ENCODE measurements at places on chromosomes 4 and X.

- DNase-seq, result peak; percentile 64
These were observed 25.4 kb upstream of the TNIP3 start for GRCh38 chr4:121189326-121190215.

- DNase-seq, result no peak
These were observed 391.5 kb downstream of the SPOCK3 start for GRCh38 chr4:166842795-166843261.

GRCh38 chrX:116276261-116276660 lies 105.7 kb downstream of the AGTR2 start:
- no peak for DNase-seq

GRCh38 chr4:61275241-61275640 lies 75.1 kb downstream of the ADGRL3 start:
- DNase-seq, result no peak

DNA sequence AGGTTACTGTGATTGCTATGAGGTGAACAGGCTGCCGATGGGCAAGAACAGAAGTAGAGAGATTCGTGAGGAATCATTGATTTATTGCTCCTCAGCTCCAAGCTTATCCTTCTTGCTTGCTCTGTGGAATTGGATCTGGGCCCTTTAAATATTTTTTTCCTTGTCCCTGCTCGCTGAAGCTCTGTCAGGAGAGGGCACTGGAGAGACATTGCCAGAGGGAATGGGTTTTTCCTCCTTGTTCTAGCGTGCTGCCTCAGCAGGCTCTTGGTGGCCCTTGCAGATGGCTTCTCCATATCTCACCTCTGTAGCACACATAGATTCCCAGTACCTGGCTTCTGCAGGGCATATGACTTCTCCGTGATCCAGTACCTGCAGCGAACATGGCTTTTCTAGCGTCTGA lies 67.4 kb downstream of the CNGA2 start:
- no peak for DNase-seq

DNA sequence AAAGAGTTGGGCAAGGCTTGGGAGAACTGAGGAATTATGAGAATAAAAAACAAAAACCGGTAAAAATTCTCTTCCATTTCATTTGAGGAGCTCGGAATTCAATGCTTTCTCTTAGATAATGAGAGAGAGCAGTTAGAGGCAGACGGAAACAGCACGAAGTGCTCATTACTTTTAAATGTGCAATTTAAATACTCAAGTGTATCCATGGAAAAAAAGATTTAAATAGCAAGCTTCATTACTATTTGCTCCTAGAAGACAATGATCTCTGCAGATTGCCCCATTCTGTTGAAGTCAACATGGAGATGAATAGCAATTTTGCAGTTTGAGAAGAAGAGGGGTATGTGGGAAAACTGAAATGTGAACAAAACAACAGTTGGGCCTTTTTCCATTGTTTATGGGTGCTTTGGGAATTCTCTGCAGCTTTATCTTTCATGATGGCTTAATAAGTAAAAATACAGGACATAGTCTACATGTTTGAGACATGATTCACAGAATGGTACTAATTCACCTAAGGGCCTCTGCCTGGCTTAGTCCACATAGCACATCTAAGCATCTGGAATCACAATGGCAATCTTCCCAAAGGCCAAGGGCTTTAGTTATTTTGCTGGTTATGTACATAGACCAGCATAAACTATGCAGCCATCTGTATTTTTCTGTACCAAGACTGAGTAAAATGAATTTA lies 512.7 kb upstream of the FAT1 start:
- no peak for DNase-seq

- no peak for DNase-seq
These were observed 302.4 kb downstream of the FAM47B start for GRCh38 chrX:35244796-35245508.

GRCh38 chrX:111006116-111006515 lies 89.9 kb upstream of the PAK3 start:
- no peak for DNase-seq

DNA sequence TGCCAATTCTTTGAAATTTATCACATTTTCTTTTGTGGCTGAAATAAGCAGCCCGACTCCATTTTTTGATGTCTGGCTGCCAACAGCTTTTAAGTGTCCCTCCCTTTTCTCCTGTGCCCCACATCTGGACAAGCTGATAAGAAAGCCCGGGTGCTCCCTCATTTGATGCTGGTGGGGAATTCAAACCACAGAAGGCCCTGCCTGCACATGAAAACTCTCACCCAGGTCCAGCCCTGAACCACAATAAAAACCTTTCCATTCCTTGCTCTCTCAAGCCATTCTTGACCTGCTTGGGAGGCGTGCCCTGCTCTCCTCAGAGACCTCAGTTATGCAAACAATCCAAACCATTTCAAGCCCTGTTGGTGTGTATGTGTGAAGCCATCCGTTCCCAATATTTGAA lies 93.9 kb downstream of the FAM53A start:
- DNase-seq, result no peak

DNA sequence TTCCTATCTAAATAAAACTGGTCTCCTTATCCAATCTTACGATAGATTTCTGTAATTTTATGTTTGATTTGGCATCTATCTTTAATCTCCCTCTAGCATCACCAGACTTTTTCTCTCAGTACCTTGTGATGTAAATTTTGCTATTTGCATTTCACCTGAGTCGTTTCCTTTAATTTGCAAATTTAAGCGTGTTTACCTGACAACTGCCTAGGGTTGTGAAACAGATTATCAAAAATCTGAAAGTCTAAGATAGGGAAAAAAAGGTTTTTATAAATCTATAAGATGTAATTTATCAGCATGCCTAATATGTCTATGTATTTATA lies 39.4 kb upstream of the TMPRSS11E start:
- DNase-seq, result no peak

- DNase-seq, result no peak
These were observed 25.2 kb upstream of the TBC1D14 start for GRCh38 chr4:6884341-6884870.

DNA sequence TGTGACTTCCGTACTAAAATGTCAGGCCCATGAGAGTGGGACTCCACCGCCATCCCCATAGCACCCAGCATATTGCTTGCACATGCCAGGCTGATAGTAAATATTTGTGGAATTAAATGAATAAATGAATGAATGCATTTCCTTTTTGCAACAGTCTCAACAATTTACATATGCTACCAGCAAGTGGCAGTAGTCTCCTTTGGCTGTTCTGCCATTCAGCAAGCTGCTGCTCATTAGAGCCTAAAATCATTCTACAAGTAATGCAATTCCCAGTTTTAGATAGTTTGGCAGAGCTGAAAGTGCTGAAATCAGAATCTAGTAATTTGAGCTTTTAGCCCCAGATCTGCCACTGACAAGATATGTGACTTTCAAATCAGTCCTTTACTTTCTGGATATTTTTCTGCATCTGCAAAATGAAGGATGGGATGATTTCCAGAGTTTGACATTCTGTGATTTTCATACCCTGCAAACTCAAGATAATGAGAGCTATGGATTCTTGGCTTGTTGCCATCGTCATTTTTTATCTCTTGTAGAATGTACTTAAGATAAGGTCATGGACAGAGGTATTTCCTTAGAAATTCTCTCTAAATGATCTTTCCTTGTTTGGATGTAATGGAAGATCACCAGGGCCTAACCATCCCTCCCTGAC lies 35.7 kb upstream of the INTS6L start:
- DNase-seq, result peak; percentile 39

- no peak for DNase-seq
These were observed 137.0 kb upstream of the PSAPL1 start for GRCh38 chr4:7571701-7572100.

DNA sequence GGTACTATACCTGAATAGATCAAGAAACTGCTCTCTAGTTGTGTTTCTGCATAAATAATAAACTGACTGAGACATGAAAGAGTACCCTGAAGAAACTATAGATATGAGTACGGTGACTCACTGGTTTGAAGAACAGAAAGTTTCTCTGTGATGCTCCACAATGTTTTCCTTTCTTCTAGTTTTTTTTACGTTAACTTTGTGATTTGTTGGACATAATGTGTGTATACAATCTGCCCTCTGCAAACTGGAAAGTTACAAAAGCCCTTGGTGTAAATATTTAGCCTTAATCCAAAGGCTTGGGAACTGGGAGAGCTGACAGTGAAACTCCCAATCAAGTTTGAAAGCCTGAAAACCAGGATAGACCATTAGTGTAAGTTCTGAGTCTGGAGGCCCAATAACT lies 31.6 kb upstream of the PAPSS1 start:
- DNase-seq, result no peak

DNA sequence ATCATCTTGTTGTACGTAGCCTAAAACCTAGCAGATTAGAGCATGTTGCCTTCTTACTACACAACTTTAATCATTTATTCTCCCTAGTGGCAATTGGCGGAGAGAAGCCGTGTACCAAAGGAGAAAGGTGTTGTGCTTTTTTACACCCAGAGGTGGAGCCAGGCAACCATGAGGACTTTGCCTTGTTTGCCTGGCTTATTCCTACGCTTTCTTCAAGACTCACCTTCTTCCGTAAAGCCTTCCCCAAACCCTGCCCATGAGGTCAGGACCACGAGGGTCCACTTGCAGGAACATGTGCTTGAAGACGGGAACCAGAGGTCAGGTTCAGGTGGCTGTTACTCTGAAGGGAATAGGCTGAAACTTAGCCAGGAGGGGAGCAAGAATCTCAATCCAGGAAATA lies 290.5 kb downstream of the RAB28 start:
- DNase-seq, result no peak

DNA sequence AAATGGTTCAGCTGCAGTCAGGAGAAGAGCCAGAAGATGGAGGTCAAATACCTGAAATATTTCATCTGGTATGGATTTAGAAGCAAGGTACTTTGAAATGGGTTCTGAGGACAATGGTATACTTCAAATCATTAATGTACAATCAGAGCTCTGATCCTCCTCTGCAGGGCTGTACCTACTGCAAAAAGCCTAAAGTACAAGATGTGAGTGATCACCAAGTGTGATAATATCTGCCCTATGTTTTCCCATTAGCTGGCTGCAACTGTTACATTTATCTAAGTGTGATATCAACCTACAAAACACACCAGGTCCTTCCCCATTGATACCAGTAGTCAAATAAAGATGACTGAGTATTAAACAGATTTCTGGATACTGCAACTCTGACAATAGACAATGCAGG lies 25.1 kb downstream of the HDX start:
- DNase-seq, result no peak

DNA sequence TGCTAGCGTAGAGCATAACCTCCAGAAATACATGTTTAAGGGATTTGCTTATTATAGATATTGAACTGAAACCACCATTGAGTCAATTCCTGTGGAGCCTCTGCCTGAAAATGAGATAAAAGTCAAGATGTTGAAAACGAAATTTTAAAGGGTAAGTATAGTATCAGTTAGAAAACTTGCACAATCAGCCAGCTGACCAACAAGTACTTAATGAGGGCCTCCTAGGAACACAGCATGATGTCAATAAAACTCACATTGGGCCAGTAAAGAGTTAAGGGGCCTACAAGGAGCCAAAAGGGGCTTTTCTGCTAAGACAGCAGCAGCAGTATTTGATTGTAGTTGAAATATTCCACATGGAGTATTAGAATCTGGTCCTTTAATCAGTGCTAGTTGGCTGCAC lies 314.1 kb upstream of the PPARGC1A start:
- no peak for DNase-seq

DNA sequence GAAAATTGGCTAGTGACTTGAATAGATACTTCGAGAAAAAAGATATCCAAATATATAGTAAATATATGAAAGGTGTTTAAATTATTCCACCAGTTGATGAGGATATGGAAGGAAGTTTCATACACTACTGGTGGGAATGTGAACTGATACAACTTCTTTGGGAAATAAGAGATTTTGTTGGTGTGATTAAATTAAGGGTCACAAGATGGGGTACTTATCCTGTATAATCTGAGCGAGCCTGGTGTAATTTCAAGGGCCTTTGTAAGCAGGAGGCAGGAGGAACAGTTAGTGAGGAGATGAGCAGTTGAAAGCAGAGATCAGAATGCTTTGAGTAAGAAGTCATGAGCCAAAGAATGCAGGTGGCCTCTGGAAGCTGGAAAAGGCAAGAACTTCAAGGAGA lies 192.2 kb downstream of the KCTD8 start:
- DNase-seq, result no peak

DNA sequence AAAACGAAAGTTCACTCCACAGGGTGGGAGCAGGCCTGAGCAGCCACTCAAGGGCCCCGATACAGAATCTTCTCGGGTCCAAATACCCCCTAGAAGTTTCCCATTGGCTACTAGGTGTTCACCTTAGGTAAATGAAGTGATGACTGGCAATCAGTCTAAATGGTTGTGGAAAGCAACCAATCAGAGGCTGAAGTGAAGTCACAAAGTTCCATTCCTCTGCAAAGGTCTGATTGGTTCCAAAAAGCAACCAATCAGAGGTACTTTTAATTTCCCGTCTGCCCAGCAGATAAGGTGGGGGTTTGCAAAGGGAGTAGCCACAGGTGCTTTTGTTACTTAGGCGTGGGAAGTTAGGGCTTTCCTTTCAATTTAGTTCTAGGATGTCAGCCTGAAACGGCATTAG lies 58.2 kb upstream of the NKAP start:
- no peak for DNase-seq

- no peak for DNase-seq
These were observed 1730.3 kb upstream of the TENM3 start for GRCh38 chr4:180512801-180513475.

GRCh38 chrX:15204130-15204751 lies 65.6 kb downstream of the ASB9 start:
- DNase-seq, result no peak

- no peak for DNase-seq
These were observed 111.7 kb upstream of the TAPT1 start for GRCh38 chr4:16337936-16338335.

DNA sequence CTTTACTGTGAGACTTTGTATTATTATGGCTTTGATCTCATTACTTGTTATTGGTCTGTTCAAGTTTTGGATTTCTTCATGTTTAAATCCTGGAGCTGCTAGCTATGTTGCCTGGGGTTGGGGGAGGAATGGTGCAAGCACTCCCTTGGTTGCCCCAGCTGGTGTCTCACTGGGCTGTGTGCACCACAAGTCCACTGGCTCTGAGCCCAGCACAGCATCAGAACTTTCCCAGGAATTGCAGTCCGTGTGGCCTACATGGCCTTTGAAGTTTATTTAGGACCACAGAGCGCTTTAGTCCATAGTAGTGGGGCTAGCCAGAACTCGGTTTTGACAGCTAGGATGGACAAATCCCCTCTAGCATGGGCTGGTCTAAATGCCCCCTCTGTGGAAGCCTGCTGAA lies 278.8 kb upstream of the RPS6KA3 start:
- DNase-seq, result no peak

GRCh38 chr4:122227202-122227601 lies 75.1 kb downstream of the BLTP1 start:
- DNase-seq, result no peak

GRCh38 chr4:39061457-39061856 lies 575 bp upstream of the KLHL5 start:
- DNase-seq, result no peak

DNA sequence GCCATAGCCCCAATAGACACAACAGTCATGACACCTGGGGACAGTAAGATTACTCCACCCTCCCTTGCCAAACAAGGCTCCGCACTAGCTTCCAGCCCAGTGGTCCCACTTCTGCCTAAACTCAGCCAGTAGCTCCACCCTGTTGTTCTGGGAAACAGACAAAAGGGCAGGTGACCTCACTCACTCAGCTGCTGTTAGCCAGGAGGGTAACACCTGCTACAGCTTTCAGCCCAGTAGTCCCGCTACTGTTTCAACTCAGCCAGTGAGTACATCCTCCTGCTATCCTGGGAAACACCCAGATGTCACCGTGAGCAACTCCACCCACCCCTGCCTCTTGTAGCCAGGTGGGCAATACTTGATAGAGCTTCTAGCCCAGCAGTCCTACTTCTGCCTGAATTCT lies 162.7 kb upstream of the CPXCR1 start:
- no peak for DNase-seq

Measured in CD4-positive, alpha-beta memory T cell (primary cell).